ENCODE measurements at places on chromosomes 1 and 21.

- DNase-seq: no peak
Measured at GRCh38 chr1:203408486-203409481, 57.9 kb upstream of the FMOD start.

GRCh38 chr1:59880735-59881134 is 45.8 kb downstream of the CYP2J2 start:
- no peak for DNase-seq

GRCh38 chr1:24015221-24016210 is 35.4 kb upstream of the SRSF10 start:
- no peak for DNase-seq

- no peak for DNase-seq
Measured at GRCh38 chr1:244349103-244349531, 102.6 kb downstream of the ADSS2 start.

- no peak for DNase-seq
Measured at GRCh38 chr1:164240081-164240480, 318.9 kb upstream of the PBX1 start.

- DNase-seq: no peak
Measured at GRCh38 chr1:153429266-153430165, 13.2 kb downstream of the S100A7A start.

- DNase-seq: no peak
Measured at GRCh38 chr1:218473522-218473921, 128.4 kb downstream of the TGFB2 start.

DNA sequence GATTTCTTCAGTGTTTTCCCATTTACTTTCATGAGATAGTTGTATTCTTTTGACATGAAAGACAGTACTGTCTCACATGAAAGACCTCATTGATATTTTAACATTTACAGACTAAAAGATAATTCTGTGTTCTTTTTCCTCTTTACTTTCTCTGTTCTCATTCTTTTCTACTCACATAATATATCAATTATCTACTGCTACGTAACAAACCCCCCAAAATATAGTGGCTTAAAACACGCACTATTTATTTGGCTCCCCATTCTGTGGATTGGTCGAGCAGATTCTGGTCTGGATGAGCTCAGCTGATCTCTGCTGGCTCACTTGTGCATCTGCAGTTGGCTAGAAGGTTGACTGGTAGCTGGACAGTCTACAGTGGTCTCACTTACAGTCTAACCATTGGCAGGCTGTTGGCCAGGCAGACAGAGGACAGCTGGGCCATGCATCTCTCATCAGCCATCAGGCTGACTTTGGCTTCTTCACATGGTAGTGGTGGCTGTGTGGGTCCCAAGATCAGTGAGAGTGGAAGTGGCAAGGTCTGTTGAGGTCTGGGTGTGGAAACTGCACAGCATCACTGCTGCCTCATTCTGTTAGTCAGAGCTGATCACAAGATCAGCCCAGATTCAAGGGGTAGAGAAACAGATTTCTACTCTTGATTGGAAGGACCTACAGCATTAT is 63.2 kb downstream of the MPZL1 start:
- no peak for DNase-seq

- no peak for DNase-seq
Measured at GRCh38 chr1:36844917-36845316, 189.4 kb downstream of the GRIK3 start.

GRCh38 chr1:211639475-211640300 is 35.7 kb downstream of the NEK2 start:
- DNase-seq: peak; percentile 39

GRCh38 chr1:29372108-29372507 is 135.8 kb downstream of the PTPRU start:
- DNase-seq: no peak

GRCh38 chr1:244395965-244396364 is 55.7 kb downstream of the ADSS2 start:
- no peak for DNase-seq

DNA sequence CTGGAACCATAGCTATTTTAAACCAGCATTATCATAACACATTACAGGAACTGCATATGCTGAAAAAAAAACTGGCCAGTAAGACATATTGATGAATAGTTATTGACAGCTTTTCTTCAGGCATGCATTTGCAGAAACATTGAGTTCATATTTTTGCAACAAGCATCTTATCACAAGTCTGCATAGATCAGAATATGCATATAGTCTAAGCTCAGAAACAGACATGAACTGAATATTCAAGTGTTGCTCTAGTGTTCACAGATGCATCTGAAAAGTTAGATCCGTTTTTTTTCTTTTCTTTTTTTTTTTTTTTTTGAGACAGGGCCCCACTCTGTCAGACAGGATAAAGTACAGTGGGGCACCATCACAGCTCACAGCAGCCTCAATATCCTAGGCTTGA is 22.8 kb downstream of the PRMT6 start:
- no peak for DNase-seq

GRCh38 chr1:27941671-27942540 is 7.1 kb downstream of the SMPDL3B start:
- no peak for DNase-seq

DNA sequence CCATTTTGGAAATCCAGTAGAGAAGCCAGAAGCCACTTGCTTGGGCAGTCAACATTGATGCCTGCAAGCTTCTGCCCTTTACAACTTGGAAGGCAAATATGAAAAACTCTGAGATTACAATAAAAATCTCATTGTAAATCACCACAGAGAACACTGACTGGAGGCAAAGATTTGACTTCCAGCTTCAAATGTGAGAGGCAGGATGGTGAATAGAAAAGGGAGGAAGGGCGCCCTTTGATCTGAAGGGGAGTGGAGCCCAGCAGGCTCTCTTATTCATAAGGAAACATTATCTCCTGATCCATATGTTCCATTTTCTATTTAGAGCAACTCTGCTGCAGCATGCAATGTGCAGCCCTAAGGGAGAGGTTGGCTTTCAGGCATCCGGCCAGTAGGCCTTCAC is 348.3 kb downstream of the AJAP1 start:
- DNase-seq: no peak

DNA sequence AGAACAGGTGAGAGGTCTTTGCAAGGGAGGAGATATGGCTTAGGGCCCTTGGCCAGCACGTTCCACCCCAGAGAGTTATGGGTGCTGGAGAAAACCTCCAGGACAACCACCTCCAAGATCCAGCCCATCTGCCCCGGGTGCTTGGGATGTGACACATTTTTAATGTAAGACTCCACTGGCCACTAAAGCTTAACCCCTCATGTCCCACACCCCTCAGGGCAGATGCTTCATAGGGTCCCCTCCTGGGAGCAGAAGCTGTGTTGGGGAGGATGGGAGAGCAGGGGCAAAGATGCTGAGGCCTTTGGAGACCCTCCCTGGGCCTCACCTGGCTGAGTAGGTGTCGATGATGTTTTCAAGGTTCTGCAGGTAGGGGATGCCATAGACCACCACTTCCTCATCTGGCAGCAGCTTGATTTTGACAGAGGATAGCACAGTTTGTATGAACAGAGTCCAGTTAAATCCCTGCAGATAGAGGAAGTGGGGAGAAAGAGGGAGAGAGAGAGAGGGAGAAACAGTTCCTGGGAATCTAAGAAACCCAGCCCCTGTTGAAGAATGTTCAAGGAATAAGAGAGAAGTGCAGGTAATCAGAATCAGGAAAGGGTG is 11.9 kb downstream of the PRXL2B start:
- DNase-seq: no peak

DNA sequence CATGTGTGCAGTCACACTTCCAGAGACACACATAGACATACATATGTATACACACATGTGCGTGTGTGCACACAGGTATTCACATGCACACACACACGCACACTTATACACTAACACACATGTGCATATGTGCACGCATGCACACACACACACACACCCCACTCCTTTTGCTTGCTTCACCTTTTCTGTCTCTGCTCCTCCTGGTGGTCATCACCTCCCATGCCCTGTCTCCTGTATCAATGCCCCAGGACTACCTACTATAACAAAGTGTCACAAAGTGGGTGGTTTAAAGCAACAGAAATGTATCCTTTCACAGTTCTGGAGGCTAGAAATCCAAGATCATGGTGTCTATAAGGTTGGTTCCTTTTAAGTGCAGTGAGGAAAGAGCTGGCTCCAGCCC is 27.4 kb downstream of the ETS2 start:
- no peak for DNase-seq

- DNase-seq: no peak
Measured at GRCh38 chr1:51372561-51372960, 42.2 kb upstream of the TTC39A start.

- no peak for DNase-seq
Measured at GRCh38 chr1:46747683-46748288, 28.9 kb upstream of the EFCAB14 start.

GRCh38 chr21:25637851-25638659 is 1.0 kb upstream of the JAM2 start:
- DNase-seq: no peak

GRCh38 chr1:218538341-218538740 is 193.2 kb downstream of the TGFB2 start:
- no peak for DNase-seq

- DNase-seq: no peak
Measured at GRCh38 chr21:28018741-28019669, 973.7 kb downstream of the LTN1 start.

- DNase-seq: peak; percentile 78
Measured at GRCh38 chr1:23118957-23119792, 49.5 kb downstream of the LUZP1 start.

- peak; percentile 90 for DNase-seq
Measured at GRCh38 chr21:46184625-46185555, 631 bp upstream of the SPATC1L start.

DNA sequence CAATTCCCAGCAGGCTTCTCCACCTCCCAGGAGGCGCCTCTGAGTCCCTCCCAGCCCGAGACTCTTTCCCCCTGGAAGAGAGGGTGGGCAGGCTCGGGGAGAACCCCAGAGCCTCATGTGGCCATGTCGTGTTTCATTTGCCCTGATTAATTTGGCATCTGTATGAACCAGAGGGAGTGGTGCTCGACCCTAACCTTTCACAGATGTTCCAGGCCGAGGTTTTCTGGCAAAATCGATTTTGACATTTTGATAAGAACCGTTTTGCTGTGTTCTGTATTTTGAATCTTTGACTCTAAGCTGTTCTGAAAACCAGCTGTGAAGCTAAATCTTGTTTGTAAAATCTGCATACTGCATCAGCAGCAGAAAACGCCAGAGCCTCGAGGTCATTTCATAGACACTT is 367.4 kb downstream of the CAMTA1 start:
- DNase-seq: no peak

DNA sequence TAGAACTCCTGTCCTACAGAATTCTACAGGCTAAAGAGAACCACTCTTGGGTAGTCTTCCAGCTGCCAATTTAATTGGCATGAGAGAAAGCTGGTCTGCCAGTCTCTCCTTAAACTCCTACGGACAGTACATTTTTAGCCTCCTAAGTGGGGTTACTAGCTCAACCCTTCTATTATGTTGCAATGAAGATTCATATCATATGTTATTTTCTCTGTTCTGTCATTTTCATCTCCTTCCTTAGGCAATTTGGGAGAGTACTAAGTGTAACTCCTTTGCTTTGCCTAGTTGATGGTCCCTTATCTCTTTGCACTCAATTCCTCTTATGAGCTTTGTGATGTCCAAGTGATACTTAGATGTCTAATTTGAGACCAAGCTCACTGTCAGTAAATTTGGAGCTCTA is 14.0 kb downstream of the GNAT2 start:
- DNase-seq: no peak

DNA sequence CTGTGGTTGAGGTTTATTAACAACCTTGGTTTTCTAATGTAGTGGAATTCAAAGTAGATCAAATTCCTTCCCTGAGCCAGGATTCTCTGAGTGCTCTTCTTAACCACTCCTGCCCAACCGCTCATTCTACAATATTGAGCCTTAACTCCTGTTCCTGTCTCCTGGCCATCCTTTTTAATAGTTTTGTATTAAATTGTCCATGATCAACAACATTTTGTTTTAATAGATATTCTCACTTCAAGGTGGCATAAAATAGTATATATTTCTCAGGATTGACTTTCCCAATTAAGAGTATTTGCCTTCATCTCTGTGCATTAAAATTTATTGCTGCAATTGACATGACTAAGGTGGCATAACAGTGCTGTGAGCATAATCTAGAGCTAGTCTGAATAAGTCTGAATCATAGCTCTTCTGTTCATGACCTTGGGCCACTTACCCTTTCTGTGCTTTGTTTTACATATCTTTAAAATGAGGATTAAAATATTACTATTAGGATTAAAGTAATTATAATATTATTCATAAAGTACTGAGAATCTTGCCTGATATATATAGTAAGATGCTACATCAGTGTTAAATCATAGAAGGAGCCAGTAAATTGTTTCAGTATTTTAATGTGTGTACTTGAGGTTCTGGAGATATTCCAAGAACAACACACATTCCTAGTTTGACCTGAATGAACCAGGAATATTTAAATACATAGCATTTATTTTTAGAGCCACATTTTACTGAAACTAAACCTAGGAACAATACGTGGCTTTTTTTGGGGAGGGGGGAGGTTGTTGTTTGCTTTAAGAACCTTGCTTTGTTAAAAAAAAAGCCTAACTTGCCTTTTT is 76.4 kb downstream of the ADGRL2 start:
- DNase-seq: no peak

- no peak for DNase-seq
Measured at GRCh38 chr1:65165269-65165993, 17.4 kb downstream of the AK4 start.

Measured in activated effector memory CD4-positive, alpha-beta T cell treated with anti-CD3 and anti-CD28 coated beads, Interleukin-2, amount 50 U/mL, for 16 hours (primary cell).